ENCODE measurements at places on chromosomes 12 and 14.

DNA sequence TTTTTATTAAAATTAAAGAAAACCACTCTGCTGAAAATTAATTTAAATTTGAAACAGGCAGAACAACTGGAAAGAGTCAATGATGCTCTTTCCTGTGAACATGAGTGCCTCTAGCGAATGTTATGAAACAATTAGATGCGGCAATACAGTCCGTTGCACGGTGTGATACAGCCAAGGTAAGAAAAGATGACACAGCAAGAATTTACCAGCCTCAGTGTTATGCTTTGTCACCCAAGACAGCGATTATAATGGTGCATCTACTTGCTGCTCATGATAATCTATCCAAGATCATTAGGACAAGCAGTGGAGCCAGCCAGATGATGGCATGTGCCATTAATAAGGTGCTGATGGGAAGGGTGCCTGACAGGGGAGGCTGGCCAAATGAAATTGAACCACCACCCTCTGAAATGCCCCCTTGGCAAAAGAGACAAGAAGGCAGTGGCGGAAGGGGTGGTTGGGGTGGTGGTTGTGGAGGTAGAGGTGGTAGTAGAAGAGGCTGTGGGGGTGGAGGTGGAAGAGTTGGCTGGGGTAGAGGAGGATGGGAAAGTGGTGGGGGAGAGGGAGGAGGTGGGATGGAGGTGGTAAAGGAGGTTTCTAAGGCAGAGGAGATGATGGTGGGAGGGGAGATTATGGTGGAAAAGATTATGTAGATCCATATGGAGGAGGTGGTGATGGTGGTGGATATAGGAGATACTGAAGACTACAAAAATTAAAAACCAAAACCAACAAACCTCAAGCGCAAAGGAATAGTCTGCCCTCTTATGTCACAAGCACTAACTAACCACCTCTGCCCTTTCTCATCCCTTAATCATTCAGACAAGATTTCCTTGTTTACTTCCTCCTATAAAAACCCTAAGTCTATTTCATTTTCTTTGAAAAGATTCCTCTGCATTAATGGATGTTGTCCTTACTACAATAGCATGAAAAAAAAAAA, 4.0 kb upstream of the RESF1 start:
- DNase-seq, result no peak

DNA sequence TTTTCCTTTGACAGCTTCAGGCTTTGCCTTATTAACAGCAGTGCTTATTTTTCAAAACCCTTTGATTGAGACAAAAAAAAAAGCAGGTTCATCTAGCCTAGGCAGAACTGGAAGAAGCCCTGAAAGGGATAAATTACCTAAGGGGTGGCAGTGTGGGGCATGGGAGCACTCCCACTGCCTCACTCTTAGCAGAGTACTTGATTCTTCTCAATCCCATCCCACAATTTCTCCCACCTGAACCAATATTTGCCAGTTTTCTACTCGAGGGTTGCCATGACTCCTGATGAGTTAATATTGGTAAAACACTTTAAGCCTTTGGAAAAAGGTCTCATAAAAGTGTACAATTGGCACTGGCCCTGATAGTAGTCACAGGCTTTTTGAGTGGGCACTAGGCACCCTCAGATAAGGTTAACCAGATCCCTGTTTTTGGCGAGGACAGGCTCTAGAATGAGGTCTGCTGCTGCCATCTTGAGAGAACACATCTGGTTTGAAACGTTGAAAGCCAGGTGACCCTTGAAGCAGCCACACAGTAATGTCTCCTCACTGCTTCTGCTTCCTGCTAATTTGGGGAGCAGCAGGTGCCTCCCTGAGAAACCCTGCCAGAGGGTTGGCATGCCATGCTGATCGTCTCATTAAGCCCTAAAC, 320.0 kb downstream of the RAD51B start:
- DNase-seq, result no peak

- no peak for DNase-seq
Observed at GRCh38 chr12:105393587-105393986, 63.1 kb downstream of the C12orf75 start.

GRCh38 chr12:121712190-121712460, 427 bp upstream of the TMEM120B start:
- DNase-seq, result no peak

DNA sequence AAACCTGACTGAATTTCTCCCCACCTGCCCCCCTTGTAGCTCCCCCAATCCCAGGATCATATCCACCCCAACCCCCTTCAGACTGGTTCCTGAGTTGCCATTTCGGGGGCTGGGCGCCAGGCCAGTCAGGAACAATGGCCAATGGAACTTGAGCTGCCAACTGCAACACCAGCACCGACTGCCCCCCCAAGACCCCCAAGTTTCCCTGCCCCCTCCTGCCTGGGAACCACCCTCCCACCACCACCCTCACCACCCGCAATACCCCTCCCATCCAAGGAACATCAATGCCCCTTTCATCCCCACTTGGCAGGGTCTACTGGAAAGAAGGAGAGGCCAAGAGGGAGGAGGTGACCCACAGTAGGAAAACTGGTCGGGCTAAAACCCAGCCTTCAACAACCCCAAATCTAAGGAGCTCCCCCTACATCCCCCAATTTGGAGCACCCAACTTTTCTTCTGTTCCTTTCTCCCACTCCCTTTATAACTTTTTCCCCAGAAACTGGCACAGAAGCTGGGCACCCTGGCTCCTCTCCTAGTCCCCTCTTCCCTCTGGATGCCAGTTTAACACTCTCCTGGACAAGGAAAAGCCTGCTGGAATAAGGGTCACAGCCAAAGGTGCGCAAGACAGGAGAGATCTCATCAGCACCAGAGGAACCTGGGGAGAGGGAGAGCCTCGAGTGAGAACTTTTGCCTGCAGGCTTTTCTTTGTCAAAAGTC, 1.6 kb upstream of the NDRG2 start:
- DNase-seq, result no peak

Measured in endothelial cell (in vitro differentiated cells).